Suprapubic skin (tissue), 4 donors: ENCODE measurements at places on chromosomes 7 and 10. TPM values are rescaled to one million over a fixed set of nuclear protein-coding genes. Genes with fewer than 3 reads are reported as not detected.

DNA sequence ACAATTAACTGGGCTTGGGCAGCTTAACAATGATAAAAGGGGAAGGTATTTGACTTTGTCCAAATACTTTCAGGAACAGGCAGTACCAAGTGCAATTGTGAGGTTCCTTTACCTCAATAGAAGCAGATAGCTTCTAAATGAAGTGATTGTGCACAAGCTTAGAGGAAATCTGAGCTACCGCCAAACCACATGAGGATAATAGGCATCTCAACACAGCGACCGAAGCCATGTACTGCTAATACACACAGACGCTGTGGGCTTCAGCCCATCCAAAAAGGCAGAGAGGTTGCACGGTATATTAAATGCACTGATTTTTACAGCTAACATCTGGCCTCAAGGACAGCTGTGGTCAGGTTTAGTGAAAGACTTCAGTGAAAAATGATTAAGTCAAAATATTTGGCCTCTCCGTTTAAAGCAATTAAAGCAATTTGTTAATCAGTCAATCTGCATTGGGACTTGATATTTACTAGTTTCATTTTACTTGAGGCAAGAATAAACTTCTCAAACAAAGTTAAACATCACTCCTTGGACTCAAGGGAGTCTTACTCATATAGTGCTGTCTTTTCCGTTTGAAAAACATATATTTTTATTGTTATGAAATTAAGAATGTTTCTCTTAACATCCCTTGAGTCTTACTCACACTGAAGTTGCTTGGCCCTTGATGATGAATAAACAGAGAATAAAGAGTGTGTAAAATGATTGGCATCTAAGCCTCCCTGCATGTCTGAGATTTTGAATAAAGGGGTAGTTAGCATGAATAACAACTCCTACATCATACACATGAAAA, 306.3 kb downstream of the C7orf25 start:
- no peak overlapping the region for H3K27ac ChIP-seq
- DNase-seq: no peak
- no peaks in the 10 kb centered on the region for H3K27me3 ChIP-seq
- no peak overlapping the region for H3K4me3 ChIP-seq
- H3K4me1 ChIP-seq: peaks cover 4% of the 10 kb centered on the region
- H3K36me3 ChIP-seq: no peaks in the 10 kb centered on the region

FANK1 gene
- 7.4 TPM for total RNA-seq

DNA sequence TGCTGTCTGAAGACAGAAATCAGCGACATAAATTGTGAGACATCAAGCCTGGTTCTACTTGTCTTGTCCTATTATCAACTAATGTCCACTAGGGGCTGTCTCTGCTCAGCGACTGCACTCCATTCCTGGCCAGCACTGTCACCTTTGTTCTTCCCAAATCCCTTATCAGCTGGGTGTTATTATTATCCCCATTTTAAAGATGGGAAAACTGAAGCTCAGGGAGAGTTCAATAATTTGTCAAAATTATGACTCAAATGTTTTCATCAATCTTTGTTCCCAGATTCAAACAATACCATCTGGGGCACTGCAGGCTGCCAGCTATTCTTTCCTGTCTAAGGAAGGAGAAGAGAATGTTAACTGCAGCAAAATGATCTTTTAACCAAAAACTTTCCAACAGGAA, 431.6 kb upstream of the NFE2L3 start:
- H3K36me3 ChIP-seq: no peaks in the 10 kb centered on the region
- no peak for DNase-seq
- no peaks in the 10 kb centered on the region for H3K4me1 ChIP-seq
- no peak overlapping the region for H3K27ac ChIP-seq
- H3K4me3 ChIP-seq: no peak overlapping the region

GRCh38 chr10:110214371-110214826, 7.0 kb downstream of the MXI1 start:
- H3K27ac ChIP-seq: no peak overlapping the region
- no peaks in the 10 kb centered on the region for H3K27me3 ChIP-seq
- H3K4me3 ChIP-seq: no peak overlapping the region
- H3K36me3 ChIP-seq: no peaks in the 10 kb centered on the region

FBXW4 gene
- 66.4 TPM for total RNA-seq

DNA sequence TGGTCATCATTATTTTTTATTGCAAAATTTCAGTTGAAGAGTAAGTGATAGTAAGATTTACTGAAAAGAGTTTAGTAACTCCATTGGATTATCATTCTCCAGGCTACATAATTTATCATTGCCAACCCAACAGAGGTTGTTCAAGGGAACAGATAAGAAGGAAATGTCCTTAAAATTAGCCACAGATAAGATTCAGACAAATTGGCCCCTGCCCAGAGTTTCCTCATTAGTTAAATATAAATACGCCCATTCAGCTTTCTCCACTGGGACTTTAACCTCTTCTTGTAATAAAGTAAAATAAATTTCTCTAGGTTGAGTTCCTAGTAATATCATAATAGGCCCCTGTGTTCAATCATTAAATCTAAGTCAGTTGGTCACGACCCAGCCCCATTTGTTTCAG, 27.7 kb upstream of the PHYHIPL start:
- no peaks in the 10 kb centered on the region for H3K36me3 ChIP-seq
- H3K4me3 ChIP-seq: no peak overlapping the region
- H3K4me1 ChIP-seq: no peaks in the 10 kb centered on the region
- H3K27ac ChIP-seq: no peak overlapping the region
- no peak for DNase-seq

DNA sequence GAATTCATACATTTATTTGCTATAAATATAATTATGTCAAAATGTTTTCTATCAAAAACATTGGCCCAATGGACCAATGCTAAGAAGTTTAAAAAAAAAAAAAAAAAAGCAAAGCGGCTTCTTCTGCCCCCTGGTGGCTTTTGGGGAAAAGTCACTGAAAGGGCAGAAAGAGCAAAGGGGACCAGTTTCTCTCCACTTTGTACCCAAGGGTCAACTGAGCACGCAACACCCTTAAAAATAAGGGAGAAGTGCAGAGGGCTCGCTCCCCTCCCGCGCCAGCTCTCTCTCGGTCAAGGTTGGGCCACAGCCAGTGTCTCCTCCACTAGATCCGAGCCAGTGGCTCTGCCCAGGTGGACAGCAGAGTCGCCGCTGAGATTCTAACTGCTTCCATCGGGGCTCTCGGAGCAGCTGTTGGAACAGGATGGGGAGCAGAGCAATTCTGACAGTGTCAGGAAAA, 136.4 kb upstream of the FGFR2 start:
- DNase-seq: no peak
- no peaks in the 10 kb centered on the region for H3K27me3 ChIP-seq
- H3K4me1 ChIP-seq: peaks cover 9% of the 10 kb centered on the region
- no peak overlapping the region for H3K27ac ChIP-seq

ANKRD2 gene
- total RNA-seq: not detected

DNA sequence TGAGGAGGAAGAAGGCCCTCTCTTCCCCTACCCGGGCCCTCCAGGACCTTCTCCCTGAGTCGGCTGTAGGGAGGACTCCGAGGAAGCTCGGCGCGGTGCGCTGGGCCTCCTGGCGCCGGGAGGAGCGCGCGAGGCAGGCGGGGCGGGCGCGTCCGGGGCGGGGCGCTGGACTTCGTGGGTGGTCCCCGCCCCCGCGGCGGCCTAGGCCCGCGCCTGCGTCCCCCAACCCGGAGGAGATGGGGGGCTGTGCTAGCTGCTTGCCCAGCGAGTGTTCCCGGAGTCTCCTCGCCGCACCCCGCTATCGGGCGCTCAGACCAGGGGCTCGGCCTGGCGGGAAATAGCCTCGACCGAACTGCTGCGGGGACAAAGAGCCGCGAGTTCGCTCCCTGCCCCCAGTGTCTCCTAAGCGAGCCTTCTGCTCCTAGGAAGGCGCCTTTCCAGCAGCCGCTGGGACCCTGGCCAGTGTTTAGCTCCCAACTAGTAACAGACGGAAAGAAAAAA, 19.2 kb upstream of the SMO start:
- no peak for DNase-seq
- peak overlapping the region; percentile 44 for H3K4me3 ChIP-seq
- H3K36me3 ChIP-seq: no peaks in the 10 kb centered on the region
- H3K4me1 ChIP-seq: peaks cover 16% of the 10 kb centered on the region

- no peaks in the 10 kb centered on the region for H3K27me3 ChIP-seq
- no peak overlapping the region for H3K27ac ChIP-seq
- H3K4me1 ChIP-seq: peaks cover 3% of the 10 kb centered on the region
- H3K4me3 ChIP-seq: no peak overlapping the region
- no peaks in the 10 kb centered on the region for H3K36me3 ChIP-seq
- no peak for DNase-seq
Observed at GRCh38 chr7:101956130-101956529, 138.7 kb downstream of the CUX1 start.

KCP gene
- 0.48 TPM for total RNA-seq

- H3K27me3 ChIP-seq: no peaks in the 10 kb centered on the region
- no peak for DNase-seq
- no peaks in the 10 kb centered on the region for H3K4me1 ChIP-seq
- H3K27ac ChIP-seq: no peak overlapping the region
- H3K4me3 ChIP-seq: no peak overlapping the region
Observed at GRCh38 chr7:78134256-78134655, 335.7 kb downstream of the PHTF2 start.

DNA sequence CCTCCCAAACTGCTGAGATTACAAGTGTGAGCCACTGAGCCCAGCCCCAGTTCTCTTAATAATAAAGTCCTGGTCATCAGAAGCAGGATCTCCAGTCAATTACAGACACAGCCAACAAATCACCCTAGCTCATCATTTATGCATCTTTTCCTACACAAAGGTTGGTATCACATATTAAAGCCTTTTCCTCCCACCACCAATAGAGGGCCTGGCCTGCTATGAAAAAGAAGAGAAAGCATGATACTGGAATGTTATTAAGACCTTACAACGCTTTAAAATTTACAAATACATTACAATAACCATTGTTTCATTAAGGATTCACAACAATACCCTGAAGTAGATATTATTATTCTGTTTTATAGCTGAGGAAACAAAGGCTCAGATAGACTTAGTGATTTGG, 25.9 kb downstream of the VAX1 start:
- no peaks in the 10 kb centered on the region for H3K4me1 ChIP-seq
- H3K36me3 ChIP-seq: no peaks in the 10 kb centered on the region
- no peak for DNase-seq
- no peak overlapping the region for H3K27ac ChIP-seq
- H3K4me3 ChIP-seq: no peak overlapping the region

GRCh38 chr10:75723319-75723980, 292.0 kb downstream of the LRMDA start:
- H3K27me3 ChIP-seq: no peaks in the 10 kb centered on the region
- no peak for DNase-seq
- no peaks in the 10 kb centered on the region for H3K4me1 ChIP-seq
- H3K36me3 ChIP-seq: no peaks in the 10 kb centered on the region
- H3K4me3 ChIP-seq: no peak overlapping the region
- H3K27ac ChIP-seq: no peak overlapping the region

AVL9 gene
- total RNA-seq: 23.0 TPM
